Mesothelial cell of epicardium (in vitro differentiated cells): ENCODE measurements at places on chromosomes 4 and X.

GRCh38 chrX:10893976-10894375, 217.2 kb upstream of the HCCS start:
- H3K36me3 ChIP-seq, result no peaks in the 10 kb centered on the region
- H3K27ac ChIP-seq, result no peak overlapping the region
- no peaks in the 10 kb centered on the region for H3K4me1 ChIP-seq
- H3K4me3 ChIP-seq, result no peak overlapping the region
- DNase-seq, result no peak

GRCh38 chrX:64976673-64977040, 407 bp upstream of the ZC4H2 start:
- peak overlapping the region; percentile 81 for H3K27ac ChIP-seq
- no peak for DNase-seq
- H3K4me1 ChIP-seq, result peaks cover 2% of the 10 kb centered on the region
- peaks cover 16% of the 10 kb centered on the region for H3K36me3 ChIP-seq
- H3K4me3 ChIP-seq, result peak overlapping the region; percentile 94
- no peaks in the 10 kb centered on the region for H3K27me3 ChIP-seq

DNA sequence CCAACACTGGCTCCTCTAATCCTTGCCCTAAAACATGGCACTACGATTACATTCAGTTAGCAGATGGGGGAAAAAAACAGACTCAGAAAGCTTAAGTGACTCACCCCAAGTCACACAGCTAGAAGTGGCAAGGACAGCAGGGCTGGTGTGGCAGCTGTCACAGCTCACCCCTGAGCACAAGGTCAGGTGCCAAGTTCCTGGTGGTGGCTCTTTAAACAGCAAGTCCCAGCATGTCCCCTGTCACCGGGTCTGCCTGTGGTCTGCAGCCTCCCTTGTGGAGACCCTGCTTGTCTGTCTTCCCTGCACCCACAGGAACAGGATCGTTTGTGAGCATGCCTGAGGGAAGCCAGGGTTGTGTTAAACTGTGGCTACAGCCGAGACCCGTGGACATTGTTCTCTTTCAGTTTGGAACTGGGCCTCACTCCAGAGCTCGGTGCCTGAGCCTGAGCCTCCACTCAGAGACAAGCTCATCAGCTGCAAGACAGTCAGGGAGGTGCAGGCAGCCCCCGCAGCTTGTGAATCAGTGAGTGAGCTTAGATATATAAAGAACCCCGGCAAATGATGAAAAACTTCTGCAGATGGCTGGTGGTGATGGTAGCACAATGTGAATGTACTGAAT, 260.8 kb downstream of the BCOR start:
- H3K27me3 ChIP-seq, result no peaks in the 10 kb centered on the region
- H3K36me3 ChIP-seq, result no peaks in the 10 kb centered on the region
- H3K27ac ChIP-seq, result no peak overlapping the region

- H3K4me1 ChIP-seq, result no peaks in the 10 kb centered on the region
- H3K4me3 ChIP-seq, result no peak overlapping the region
- no peak for DNase-seq
- H3K36me3 ChIP-seq, result peaks cover 14% of the 10 kb centered on the region
- no peaks in the 10 kb centered on the region for H3K27me3 ChIP-seq
Measured at GRCh38 chrX:154355776-154356140, 18.7 kb downstream of the FLNA start.

DNA sequence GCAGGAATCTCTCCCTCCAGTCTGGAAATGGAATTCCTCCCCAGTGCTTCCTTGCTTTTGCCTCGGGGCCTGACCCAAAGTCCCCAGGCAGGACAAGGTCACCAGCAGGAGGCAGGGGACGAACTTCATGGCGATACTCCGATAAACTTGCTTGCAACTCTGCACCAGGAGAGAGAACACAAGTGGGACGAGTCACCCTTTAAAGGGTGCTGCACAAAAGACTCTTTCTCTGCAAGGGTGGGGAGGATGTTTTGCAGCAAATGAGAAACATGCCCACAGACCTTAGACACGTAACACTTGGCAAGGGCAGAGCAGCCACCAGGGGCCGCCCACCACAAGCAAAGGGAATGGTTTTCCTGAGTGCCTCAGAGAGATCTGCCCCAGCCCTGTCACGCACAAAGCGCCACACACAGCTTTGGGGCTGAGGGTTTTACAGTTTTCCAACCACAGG, at the start of gene FGFBP2:
Gene FGFBP2 (minus strand): TSS at position 175 of the 451 bp plus-strand sequence. CDS start 46 bp downstream, at position 129.
- H3K27ac ChIP-seq, result no peak within 1 kb of the TSS
- H3K27me3 ChIP-seq, result no peaks in the 10 kb centered on the region
- H3K4me1 ChIP-seq, result no peaks in the 10 kb centered on the region

- no peak for DNase-seq
- no peak overlapping the region for H3K4me3 ChIP-seq
- H3K27me3 ChIP-seq, result no peaks in the 10 kb centered on the region
- no peaks in the 10 kb centered on the region for H3K4me1 ChIP-seq
- H3K27ac ChIP-seq, result no peak overlapping the region
Measured at GRCh38 chr4:105911426-105911825, 16.2 kb downstream of the NPNT start.

GRCh38 chrX:38458071-38458470, 103.3 kb upstream of the TSPAN7 start:
- H3K4me1 ChIP-seq, result peaks cover 12% of the 10 kb centered on the region
- no peaks in the 10 kb centered on the region for H3K36me3 ChIP-seq
- no peak overlapping the region for H3K4me3 ChIP-seq
- H3K27me3 ChIP-seq, result no peaks in the 10 kb centered on the region
- H3K27ac ChIP-seq, result no peak overlapping the region

GRCh38 chrX:101759000-101759399, 99.3 kb upstream of the ARMCX2 start:
- DNase-seq, result no peak
- no peaks in the 10 kb centered on the region for H3K4me1 ChIP-seq
- H3K36me3 ChIP-seq, result no peaks in the 10 kb centered on the region
- no peak overlapping the region for H3K4me3 ChIP-seq
- H3K27ac ChIP-seq, result no peak overlapping the region
- H3K27me3 ChIP-seq, result no peaks in the 10 kb centered on the region

GRCh38 chrX:19798423-19798822, 89.0 kb downstream of the SH3KBP1 start:
- H3K36me3 ChIP-seq, result peaks cover 3% of the 10 kb centered on the region
- H3K27me3 ChIP-seq, result no peaks in the 10 kb centered on the region
- no peak for DNase-seq

DNA sequence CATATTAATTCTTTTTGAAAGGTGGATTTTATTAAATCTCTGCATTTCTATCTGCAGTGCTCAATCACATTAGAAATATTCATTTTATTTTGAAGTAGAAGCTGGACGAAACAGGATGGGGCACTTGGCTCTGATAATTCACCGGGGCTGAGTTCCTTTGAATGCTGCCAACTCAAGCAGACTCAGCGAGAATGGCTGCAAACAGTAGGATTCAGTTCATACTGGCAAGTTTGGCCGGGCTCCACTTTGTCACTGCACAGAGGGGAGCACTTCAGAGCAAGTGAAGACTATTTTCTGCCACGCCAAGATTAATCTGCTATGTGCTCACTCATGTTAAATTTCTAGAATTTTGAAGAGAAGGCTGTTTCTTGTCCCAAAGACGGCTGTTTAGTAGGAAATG, 30.7 kb upstream of the KLHL8 start:
- no peak for DNase-seq
- no peak overlapping the region for H3K4me3 ChIP-seq
- H3K27me3 ChIP-seq, result no peaks in the 10 kb centered on the region
- no peaks in the 10 kb centered on the region for H3K36me3 ChIP-seq
- no peak overlapping the region for H3K27ac ChIP-seq

GRCh38 chr4:54742636-54743399, 85.1 kb downstream of the KIT start:
- peaks cover 8% of the 10 kb centered on the region for H3K36me3 ChIP-seq
- no peaks in the 10 kb centered on the region for H3K4me1 ChIP-seq
